ENCODE measurements at places on chromosomes 6 and 20.

GRCh38 chr6:106977246-106977645, 2.7 kb upstream of the CD24 start:
- no peak for DNase-seq

DNA sequence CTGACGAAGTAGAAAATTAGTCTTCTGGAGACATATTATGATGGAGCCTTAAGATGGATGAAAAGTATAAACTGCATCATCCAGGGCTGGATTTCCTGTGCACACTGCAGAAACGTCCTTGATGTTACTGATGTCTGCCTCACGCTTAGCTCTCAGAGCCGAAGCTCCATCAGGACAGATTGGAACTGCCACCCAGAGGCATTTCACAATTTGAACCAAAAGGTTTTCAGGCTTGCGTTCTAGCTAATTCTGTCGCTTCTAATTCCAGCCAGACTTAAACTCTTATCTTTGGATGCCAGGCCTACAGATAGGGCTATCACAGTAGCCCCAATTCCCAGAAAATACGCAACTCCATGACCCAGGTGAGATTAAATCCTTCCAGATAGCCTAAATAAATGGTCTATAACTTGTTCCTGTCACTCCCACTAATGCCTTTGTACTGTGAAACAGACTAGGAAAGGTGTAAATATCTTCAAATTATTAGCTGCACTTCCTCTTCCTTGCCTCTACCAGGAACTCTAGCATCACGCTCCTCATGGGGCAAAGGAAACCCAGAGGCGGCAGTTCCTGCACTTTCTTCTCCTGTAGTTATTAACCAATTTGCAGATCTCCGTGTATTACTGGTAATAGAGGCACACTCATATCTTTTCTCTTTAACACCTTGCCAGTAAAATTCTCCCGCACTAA, 634.6 kb downstream of the PRKN start:
- no peak for DNase-seq

GRCh38 chr6:44599672-44600071, 212.2 kb downstream of the CDC5L start:
- no peak for DNase-seq

GRCh38 chr20:61287583-61288275, 35.7 kb downstream of the CDH4 start:
- DNase-seq, result no peak

- no peak for DNase-seq
Observed at GRCh38 chr20:46897328-46897880, 2.8 kb downstream of the EYA2 start.

All from CD4-positive, alpha-beta T cell treated with Interleukin-21 for 1 hour (primary cell).